Activated gamma-delta T cell (primary cell): ENCODE measurements at places on chromosomes 12 and 14.

GRCh38 chr12:68958322-68958721 is 25.4 kb upstream of the CPM start:
- DNase-seq = no peak

DNA sequence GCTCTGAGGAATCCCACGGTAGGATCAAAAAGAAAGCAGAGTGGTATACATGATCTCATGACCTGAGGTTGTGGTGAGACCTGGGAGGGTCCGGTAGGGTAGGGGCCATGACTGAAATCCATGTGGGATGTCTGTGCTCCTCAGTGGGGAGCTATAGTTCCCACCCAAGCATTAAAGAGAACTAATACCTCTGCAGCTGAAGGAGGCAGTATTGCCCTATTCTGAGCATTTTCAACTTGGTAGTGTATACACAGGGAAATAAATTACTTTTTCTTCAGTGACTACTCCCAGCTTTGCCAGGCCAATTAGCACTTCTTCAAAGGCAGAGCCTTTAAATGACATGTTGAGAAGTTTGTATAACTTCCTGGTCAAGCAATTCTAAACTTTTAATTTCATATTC is 613.8 kb downstream of the KCNH5 start:
- no peak for DNase-seq

- DNase-seq = no peak
These were observed 599.9 kb downstream of the SOX5 start for GRCh38 chr12:23349564-23349963.

GRCh38 chr12:4447151-4447550 is 1.5 kb upstream of the FGF6 start:
- DNase-seq = no peak

DNA sequence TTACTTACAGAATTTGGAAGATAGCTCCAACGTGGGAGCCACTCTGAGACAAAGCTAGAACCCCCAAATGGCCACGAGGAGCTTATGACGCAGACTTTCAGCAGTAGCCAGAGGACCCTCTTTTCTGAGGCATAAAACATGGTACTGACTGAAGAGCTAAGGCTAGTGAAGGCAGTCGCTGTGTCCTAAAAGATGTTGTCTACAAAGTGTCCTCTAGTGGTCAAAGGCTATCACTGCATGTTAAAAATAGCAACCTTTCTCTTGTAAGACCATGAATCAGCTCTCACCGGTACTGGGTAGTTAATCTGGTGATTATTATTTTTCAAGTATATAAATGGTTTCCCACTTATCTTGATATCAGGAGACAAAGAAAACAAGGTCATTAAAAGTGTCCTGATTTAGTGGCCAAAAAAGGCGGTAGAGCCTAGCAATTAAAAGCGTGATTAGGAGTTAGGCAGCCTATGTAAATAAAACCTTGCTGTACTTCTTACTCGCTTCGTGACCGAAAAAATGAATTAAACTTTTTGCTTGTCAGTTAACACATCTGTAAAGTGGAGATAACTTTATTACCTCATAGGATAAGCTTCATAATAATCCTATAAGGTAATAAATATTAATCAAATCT is 47.0 kb upstream of the LGR5 start:
- no peak for DNase-seq
